ENCODE measurements at places on chromosomes 3 and 15. TPM values are rescaled to one million over a fixed set of nuclear protein-coding genes. Genes with fewer than 3 reads are reported as not detected.

DNA sequence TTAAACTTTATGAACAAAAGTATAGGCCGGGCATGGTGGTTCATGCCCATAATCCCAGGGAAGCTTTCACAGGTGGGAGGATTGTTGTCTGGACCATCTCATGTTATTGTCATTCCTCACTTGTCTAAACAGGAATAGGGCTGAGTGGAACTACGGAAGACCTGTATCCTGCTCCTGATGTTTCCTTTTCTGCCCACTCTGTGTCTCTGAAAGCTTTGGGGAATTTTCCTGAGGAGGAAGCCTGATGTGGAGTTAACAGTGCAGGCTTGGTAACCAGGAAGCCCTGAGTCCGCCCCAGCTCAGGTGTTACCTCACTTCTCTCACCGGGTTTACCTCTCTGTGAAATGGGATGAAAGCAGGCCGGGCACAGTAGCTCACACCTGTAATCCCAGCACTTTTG lies 2.0 kb upstream of the SS18L2 start:
- DNase-seq: no peak
- H3K27ac ChIP-seq: no peak overlapping the region
- H3K4me1 ChIP-seq: peaks cover 24% of the 10 kb centered on the region
- H3K4me3 ChIP-seq: no peak overlapping the region

The RBM6 gene
- 40.4 TPM for total RNA-seq

- peaks cover under 1% of the 10 kb centered on the region for H3K4me1 ChIP-seq
- DNase-seq: no peak
- peaks cover 10% of the 10 kb centered on the region for H3K36me3 ChIP-seq
- H3K27me3 ChIP-seq: no peaks in the 10 kb centered on the region
- H3K4me3 ChIP-seq: no peak overlapping the region
These were observed 5.8 kb upstream of the TATDN2 start for GRCh38 chr3:10242182-10243065.

- peak overlapping the region; percentile 28 for H3K27ac ChIP-seq
- H3K27me3 ChIP-seq: no peaks in the 10 kb centered on the region
- peaks cover 35% of the 10 kb centered on the region for H3K4me1 ChIP-seq
- DNase-seq: no peak
These were observed 26.1 kb upstream of the ERICH6 start for GRCh38 chr3:150729682-150730360.

The ABHD5 gene
- 24.1 TPM for total RNA-seq
